Urinary bladder (tissue), 4 donors: ENCODE measurements at places on chromosomes 6 and 20. TPM values are rescaled to one million over a fixed set of nuclear protein-coding genes. Genes with fewer than 3 reads are reported as not detected.

GRCh38 chr6:161347988-161348627 is 74.2 kb upstream of the AGPAT4 start:
- no peak for DNase-seq

Gene PRDM13
- not detected for total RNA-seq

DNA sequence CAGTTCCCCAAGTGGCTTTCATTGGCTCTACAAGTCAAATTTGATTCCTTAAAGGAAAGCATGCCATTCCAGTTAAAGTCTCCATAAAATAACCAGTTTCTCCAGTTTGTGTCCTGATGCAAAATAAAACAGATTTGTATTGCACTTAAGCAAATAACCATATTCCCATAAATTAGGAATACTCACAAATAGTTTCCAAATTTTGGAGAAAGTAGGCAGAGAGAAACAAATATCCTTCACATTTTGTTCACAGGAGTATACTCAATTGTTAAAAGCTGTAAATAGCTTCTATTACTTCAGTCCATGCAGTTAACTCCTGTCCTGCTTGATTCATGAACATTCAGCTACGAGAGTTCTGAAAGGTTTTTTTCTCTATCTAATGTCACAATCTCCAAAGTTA is 281.4 kb upstream of the RGS17 start:
- DNase-seq: no peak

GRCh38 chr6:3390698-3391097 is 66.2 kb downstream of the SLC22A23 start:
- DNase-seq: no peak

GRCh38 chr6:56361812-56362211 is 114.4 kb upstream of the COL21A1 start:
- DNase-seq: no peak

DNA sequence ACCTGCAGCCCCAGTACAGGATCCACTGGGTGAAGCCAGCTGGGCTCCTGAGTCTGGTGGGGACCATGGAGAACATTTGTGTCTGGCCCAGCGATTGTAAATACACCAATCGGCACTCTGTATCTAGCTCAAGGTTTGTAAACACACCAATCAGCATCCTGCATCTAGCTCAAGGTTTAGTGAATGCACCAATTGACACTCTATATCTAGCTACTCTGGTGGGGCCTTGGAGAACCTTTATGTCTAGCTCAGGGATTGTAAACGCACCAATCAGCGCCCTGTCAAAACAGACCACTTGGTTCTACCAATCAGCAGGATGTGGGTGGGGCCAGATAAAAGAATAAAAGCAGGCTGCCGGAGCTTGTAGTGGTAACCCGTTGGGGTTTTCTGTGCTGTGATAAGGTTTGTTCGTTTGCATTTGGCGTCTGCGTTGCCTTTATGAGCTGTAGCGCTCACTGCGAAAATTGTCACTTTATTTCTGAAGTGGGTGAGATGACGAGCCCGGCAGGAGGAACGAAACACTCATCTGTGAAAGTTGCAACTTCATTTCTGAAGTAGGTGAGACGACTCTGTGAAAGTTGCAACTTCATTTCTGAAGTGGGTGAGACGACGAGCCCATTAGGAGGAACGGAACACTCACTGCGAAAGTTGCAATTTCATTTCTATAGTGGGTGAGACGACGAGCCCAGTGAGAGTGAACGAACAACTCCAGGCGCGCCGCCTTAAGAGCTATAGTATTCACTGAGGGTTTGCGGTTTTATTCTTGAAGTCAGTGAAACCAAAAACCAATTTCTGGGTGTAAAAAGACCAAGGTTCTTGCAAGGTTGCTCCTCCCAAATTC is 31.1 kb downstream of the SERPINB6 start:
- no peak for DNase-seq

DNA sequence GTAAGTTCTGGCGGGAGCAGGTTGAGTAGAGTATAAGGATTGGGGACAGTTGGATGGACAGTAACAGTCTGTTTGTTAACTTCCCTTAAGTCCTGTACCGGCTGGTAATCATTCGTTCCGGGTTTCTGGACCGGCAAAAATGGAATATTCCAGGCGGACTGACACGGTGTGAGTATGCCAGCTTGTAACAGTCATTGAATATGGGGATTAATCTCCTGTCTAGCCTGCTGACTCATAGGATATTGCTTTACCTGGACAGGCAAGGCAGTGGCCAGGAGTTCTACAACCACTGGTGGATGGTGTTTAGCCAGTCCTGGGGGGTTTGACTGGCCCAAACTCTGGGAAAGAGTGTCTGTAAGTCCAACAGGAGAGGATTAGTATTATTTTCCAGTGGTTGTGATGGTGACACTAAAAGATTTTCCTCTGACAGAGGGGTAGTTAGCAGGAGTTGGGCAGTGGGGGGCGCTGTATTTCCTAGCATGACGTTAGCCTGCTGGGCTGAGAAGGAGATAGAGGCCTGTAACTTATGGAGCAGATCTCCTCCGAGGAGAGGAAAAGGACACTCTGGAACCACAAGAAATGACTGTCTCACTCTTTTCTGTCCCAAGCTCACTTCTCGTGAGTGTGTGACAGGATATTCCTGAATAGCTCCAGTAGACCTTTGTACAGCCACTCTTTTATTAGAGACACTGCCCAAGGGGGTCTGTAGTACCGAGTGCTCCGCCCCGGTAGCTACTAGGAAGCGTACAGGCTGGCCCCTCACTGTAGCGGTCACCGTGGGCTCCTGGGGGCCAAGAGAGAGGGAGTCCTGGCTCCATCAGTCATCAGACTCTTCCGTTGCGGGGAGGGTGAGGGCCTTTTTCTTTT is 152.2 kb downstream of the TRIM27 start:
- no peak for DNase-seq

DNA sequence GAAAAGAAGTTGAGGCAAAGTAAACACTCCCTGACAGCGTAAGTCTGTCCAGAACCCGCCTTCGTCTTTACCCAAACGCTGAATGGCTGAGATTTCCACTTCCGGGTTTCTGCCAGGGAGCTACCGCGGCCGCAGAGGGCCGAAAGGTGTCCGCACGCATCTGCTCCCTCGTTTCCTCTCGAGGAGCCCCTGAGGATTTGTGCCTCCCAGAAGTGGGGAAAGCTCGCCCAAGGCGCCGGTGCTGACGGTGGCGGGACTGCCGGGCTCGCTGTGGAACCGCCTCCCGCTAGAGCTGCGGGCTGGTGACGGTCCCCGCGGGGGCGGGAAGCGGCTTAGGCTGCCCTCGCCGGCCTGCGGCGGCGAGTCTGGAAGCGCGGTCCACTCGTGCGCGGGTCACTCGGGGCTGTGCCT is 1760.2 kb upstream of the DEFB115 start:
- no peak for DNase-seq

- no peak for DNase-seq
Measured at GRCh38 chr6:28725890-28726348, 197.9 kb downstream of the TRIM27 start.

- no peak for DNase-seq
Measured at GRCh38 chr20:49765846-49766541, 46.6 kb upstream of the SLC9A8 start.

- no peak for DNase-seq
Measured at GRCh38 chr6:44292661-44293365, 20.3 kb downstream of the AARS2 start.

Gene SNHG17
- total RNA-seq: 4.6 TPM

DNA sequence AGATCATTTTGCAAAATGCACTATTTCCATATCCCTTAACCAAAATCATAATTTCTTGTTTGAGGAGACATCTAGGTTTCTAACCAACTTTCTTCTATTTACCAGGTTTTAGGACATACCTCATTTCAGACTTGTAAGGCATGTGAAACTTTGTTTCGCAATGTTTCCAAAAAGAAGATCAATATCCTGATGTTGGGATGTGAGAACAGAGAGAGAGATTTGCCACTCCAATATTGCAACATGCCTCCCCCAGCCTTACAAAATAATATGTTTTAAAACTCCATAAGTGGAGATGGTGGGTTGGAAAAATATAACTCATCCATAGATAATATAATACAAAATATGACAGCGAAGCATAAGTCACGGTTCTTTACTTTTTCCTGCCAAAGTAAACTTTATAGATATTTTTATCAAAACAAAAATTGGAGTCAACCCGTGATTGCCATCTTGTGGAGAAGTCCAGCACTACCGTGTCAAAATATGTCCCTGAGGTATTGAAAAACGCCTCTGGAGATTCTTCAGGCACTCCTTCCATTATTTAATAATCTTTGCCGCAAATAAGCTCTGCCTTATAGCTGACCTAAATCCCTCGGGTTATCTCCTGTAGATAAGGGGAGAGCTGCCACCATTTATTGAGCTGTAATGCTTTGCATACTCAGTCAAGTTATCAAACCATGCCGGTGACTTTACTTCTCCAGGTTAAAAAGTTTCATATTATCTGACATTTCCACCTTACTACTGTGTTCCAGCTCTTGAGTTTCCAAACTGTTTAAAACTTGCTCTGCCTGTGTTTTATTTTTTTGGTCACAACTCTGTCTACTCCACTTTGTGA is 534.2 kb downstream of the HACE1 start:
- no peak for DNase-seq

DNA sequence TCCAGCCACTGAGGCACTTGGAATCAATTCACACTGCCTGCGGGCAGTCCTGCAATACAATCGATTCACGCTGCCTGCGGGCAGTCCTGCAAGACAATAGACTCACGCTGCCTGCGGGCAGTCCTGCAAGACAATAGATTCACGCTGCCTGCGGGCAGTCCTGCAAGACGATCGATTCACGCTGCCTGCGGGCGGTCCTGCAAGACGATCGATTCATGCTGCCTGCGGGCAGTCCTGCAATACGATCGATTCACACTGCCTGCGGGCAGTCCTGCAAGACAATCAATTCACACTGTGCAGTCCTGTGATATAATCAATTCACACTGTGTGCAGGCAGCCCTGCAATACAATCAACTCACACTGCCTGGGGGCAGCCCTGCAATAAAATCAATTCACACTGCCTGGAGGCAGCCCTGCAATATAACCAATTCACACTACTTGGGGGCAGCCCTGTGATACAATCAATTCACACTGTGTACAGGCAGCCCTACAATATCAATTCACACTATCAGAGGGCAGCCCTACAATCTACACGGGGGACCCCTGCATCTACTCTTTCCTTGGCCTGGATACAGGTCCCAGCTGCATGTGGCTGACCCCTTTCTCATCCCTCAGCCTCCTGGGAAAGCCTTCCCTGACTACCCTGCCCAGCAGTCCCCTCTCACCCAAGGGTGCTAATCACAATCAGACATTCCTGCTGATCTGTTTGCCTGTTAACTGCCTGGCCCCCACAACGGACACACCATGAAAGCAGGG is 10.4 kb downstream of the TAF4 start:
- DNase-seq: no peak

Gene GMPR
- total RNA-seq: 4.5 TPM

Gene MPIG6B
- 0.32 TPM for total RNA-seq

DNA sequence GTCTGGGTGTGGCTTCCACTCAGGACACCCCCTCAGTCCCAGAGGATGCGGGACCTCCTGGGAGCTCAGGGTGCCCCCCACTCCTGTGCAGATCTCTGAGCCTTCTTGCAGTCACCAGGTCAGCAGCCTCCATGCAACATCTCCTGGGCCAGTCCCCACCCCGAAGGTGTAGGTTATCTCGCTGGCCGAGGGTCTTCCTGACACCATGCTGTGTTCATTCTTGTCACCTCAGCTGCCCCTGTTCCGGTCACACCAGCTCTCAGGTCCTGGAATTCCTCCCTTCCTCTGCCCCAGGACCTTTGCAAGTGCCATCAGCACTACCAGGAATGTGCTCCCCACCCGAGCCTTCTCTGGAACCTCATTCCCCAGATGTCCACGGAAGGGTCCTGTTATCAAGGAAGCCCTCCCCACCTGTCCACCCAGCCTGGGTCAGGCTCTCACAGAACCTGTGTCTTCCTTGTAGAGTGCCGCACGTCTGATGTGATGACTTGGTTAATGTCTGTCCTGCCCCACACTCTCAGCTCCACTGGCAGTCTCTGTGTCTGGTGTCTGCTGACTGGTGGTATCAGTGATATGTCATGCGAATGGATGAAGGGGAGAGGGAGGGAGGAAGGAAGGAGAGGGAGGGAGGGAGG is 329.6 kb downstream of the TAF4 start:
- no peak for DNase-seq

Gene MACROD2
- total RNA-seq: 28.2 TPM

Gene NKAIN4
- total RNA-seq: 4.0 TPM

GRCh38 chr6:2410656-2411380 is 165.4 kb upstream of the GMDS start:
- no peak for DNase-seq

Gene PBOV1
- not detected for total RNA-seq

Gene COL21A1
- 151 TPM for total RNA-seq

Gene RMND1
- total RNA-seq: 41.1 TPM

DNA sequence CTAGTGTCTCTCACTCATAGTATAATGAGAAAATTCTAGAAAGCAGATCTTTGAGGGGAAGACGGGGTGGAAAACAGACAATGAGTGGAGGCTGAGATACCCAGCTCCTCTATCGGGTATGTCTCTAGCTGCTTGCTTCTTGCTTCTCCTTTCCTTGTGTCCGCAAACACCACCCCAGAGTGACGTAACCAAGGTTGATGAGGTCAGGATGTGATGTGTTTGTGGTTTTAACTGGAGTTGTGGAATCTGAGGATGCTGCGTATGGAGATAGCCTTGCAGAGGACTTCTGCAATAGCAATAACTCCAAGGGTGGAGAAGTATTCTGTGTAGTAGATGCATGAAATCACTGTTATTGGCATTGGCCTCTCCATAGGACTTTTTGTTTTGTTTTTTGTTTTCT is 132.7 kb upstream of the IFNGR1 start:
- DNase-seq: no peak

- no peak for DNase-seq
Measured at GRCh38 chr6:104527761-104528415, 331.8 kb downstream of the HACE1 start.

DNA sequence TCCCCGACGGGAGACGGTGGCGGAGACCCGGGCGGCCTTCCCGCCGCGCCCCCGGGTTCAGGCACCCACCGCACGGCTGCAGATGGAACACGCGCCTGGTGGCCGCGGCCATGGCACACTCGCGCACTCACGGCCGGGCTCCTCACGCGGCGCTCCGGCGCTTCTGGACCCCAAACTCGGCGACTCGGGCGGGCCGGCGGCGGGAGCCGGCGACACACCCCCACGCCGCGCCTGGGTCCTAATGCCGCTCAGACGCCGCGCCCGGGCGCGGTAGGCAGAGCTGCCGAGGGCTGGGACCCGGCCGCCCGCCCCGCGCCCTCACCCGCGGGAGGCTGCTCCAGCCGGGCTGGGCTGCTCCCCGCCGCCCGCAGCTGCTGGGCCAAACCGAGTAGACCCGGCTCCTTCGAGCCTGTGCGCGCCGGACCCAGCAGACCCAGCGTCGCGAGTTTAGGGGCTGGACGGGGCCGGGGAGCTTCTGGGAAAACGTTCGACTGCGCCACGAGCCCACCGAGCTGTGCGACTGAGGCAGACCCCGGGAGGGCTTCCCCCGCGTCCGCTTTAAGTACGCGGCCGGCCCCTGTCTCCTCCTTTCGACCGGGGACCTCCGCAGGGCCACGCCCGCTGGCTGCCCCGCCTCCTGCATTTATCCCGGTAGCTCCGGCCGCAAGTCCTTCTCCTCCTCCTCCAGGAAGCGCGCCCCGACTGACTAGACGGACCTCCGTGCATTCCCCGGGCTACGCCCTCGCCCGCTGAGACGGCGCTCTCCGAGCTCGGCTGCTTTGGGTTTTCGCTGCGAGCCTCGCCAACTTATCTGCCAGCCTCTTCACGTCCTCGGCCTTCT is at the start of gene SLC4A11:
Gene SLC4A11, minus strand, starts transcription at position 165 of the 841 bp plus-strand sequence. Its CDS starts 53 bp downstream, at position 112.
- DNase-seq: no peak
